Muscle of leg (tissue), 16 donors: ENCODE measurements at places on chromosomes 3 and 15. TPM values are rescaled to one million over a fixed set of nuclear protein-coding genes. Genes with fewer than 3 reads are reported as not detected.
A peak's percentile ranks its signal among the peaks of the same experiment; 100 is the strongest.

KATNBL1 gene
- total RNA-seq, result 113 TPM

- no peak for DNase-seq
Observed at GRCh38 chr3:52306978-52307377, 9.1 kb upstream of the DNAH1 start.

DNA sequence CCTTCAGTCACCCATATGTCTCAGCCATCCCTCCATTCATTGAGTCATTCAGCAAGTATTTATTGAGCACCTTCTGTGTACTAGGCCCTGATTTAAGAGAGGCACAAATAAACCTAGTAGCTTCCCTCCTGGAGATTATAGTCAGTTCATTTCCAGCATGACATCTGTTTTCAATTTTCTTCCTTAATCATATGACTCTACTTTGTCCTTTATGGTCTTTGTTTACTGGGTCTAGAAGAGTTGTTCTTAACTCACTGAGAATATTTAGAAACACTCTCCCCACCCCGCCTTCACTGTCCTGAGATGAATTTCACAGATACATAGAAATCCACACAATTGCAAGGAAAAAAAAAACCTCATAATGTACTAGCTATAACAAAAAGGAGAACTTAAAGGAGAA is 44.8 kb upstream of the ADAMTS9 start:
- peak; percentile 74 for DNase-seq

DNA sequence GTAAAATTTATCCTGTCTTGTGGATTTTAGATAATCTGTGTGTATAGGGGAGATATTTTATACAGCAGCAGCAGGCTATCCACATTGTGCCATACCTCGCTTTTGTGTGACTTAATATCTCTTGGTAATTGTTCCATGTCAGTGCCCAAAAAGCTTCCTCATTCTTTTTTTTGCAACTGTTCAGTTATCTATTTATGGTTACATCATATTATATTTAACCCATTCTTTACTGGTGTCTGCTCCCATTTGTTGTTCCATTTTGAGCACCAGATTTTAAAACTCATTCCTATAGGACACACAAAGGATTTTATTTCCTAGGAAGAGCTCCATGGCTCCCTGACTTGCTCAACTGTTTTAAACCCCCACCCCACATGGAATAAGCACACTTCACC is 86.3 kb upstream of the RASGRP1 start:
- no peak for DNase-seq

- no peak for DNase-seq
Observed at GRCh38 chr15:62782896-62783295, 259.7 kb upstream of the TPM1 start.

DNA sequence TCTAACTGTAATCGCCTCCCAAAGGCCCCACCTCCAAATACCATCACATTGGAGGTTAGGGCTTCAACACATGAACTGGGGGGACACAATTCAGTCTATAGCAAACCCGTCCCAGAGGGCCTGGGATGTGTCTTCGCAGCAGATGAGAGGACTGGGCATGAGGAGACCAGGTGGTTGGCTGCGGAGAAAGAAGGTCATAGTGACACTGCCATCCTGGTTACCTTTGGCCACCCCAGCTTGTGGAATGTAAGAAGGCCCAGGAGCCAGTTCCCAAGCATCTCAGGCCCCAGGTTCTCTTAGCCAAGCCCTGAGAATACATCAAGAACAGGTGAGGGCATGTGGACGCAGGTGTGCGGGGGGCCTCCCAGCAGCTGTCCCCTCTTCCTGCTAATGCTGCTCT is 6.4 kb upstream of the RARRES1 start:
- no peak for DNase-seq
